ENCODE measurements at places on chromosomes 12 and 14.

GRCh38 chr12:13534645-13535398, 338.3 kb downstream of the EMP1 start:
- no peak for DNase-seq

GRCh38 chr12:101027816-101028215, 182.2 kb downstream of the SLC5A8 start:
- no peak for DNase-seq

DNA sequence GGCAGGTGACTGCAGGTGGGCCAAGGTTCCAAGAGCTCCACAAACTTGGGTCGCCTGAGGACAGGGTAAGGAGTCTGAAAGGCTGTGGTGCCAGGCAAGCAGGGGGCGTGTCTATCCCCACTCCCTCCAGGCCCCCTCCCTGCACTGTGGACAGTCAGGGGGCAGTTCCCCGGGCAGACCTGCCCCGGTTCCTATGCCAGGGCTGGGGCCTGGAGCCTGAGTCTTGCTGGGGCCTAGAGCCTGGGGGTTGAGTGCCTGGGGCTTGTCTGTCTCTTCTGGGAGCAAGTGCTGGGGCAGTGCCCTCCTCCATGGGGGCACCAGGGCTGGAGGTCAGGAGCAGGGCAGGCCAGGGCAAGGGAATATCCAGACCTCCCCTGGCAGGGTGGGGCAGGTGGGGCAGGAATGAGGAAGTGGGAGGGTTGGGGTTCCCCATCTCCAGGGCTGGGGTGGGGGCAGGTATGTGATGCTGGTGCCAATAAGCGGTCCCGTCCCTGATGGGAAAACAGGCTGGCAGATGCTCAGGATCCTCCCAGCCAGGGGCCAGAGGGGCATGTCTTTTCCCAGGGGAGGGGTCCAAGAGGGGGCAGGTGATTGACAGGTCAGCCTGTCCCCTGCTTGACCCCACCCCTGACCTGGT, 11.9 kb upstream of the TNFAIP2 start:
- DNase-seq = no peak

- no peak for DNase-seq
Observed at GRCh38 chr14:99513946-99514551, 32.8 kb downstream of the CCNK start.

GRCh38 chr12:13116259-13116658, 12.8 kb upstream of the GSG1 start:
- DNase-seq = no peak

DNA sequence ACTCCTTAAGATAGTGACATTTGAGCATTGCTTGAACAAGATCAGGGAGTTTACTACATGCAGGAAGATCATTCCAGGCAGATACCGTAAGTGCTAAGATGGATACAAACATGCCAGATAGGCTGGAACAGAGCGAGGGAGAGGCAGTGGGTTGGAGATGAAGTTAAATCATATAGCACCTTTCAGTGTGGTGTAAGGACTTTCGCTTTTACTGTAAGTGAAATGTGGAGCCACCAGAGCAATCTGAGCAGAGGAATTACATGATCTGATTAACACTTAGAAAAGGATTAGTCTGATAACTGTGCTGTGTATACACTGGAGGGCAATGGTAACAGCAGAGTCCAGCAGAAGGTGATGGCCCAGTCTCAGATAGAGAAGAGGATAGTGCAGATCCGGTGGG, 163.0 kb upstream of the SSTR1 start:
- DNase-seq = no peak

DNA sequence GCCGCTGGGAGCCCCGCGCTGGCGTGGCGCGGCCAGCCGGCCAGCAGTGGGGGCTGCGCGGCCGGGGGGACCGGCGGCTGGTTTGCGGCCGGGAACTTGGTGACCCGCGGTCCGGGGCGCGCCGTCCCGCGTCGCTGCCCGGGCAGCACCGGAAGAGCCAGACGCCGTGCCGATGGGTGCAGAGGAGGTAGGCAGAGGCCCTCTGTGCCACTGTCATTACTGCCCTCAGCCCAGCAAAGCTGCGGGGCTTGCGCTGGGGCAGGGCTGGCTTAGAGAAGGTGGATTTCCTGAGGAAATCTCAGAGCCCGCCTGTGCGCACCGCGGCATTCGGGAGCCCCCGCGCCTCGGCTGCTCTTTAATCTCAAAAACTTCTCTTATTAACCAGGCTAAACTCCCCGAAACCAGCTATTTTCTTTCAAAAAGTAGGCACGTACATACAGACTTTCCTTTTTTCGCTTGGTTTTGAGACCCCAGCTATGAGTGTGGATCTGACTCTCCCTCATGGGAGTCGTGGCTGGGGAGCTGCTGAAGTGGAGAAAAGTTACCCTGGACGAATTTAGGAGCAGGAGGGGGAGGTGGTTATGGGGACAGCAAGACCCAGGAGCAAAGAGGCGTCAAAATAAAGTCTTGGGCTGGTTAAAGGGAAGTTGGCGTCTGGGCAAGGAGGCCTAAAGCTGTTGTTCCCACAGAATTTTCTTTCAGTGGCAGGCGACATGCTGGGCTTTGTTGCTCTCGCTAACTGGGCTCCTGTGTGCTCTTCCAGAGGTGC, 802 bp downstream of the SUSD6 start:
- no peak for DNase-seq

- no peak for DNase-seq
Observed at GRCh38 chr12:109968032-109968420, 28.1 kb downstream of the GIT2 start.

DNA sequence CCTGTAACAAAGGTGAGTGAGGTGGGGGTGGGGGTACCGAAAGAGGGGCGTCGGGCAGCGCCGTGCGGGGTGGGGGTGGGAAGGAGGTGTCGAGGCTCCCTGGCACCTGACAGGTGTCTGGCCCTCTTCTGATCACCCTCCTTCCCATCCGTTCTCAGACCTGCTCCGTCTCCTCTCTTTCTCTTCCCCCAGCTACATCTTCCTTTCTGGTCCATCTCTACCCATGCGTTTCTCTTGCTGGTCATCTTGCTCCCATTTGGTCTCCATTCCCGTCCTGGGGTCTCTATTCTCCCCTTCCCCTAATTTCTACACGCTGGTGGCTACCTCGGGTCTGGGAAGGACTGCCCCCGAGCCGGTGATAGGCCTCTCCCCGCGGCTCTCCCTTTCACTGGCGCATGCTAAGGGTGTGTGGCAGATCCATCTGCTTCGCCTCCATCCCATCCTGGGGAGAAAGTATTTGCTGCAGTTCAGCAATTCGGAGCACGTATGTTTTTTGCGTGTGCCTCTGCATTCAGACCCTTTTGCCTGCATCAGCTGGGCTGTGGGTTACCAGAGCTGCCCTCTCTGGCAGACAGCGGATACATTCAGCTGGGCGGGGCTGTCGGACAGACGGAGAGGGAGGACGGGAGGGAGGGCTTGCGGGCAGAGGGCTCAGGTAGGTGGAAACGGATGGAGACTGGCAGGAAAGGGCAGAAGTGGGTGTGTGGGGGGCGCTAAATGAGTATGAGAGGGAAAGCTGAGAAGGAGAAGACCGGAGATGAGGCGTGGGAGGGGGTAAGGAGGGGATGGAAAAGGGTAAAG, 730 bp downstream of the CLSTN3 start:
- DNase-seq = no peak

- no peak for DNase-seq
Observed at GRCh38 chr14:69097974-69098373, 54.9 kb downstream of the DCAF5 start.

- DNase-seq = no peak
Observed at GRCh38 chr14:103453791-103454190, 68.6 kb downstream of the MARK3 start.

DNA sequence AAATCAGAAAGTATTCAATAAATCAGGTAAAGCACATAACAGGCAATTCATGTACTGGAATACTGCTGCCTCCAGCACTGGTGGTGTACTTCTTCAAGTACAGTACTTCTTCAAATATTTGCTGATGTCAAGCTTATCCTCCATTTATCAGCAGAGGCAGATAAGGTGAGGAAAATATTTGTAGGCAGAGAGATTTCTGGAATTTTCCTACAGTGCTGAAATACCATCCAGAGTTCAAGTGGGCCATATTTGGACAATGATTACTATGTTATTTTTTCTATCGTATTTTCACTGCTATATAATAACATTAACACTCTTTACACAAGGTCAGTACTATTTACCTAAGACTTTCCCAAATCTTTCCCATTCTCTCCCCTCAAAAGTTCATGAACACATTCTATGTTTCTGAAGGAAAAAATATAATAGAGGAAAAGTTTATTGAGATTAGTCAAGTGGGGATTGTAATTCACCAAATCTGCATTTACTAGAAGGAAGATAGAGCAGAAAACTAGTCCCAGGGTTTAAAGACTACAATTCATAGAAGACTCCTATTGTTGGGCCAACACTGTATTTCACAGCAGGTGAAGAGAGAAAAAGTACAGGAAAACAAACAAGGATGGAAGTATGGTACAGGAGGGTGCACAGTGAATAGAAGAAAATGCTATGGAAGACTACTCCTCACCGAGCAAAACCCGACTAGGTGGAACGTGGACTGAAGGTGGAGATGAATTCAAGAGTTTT, 141.1 kb downstream of the PAWR start:
- DNase-seq = no peak

GRCh38 chr14:100885196-100885595, 18.3 kb downstream of the RTL1 start:
- no peak for DNase-seq

DNA sequence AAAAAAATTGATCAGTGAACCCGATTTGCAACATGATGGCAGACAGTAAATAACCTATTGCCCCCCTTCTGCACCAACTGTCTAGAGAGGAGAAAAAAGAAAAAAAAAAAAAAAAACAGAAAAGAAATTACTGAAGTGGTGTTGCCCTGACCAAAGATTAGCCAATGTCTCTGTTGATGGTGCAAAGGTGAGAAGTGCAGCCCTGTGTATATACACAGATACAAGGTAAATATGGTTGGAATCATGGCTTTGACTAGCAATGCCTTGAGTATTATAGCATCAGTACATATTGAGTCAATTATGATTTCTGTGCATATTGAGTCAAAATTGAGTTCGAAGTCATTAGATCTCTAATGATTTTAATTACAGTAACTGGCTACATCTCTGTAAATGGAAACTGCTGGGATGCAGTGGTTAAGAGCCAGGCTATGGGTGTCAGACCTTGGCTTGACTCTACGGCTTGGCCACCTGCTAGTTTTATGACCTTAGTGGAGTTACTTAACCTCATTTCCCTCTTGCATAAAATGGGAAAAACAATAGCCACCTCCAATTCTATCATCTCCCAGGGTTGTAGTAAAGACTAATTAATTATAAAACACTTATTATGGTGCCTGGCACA, 51.0 kb downstream of the EGLN3 start:
- DNase-seq = no peak

- DNase-seq = no peak
Observed at GRCh38 chr12:13091832-13092231, 11.6 kb downstream of the GSG1 start.

DNA sequence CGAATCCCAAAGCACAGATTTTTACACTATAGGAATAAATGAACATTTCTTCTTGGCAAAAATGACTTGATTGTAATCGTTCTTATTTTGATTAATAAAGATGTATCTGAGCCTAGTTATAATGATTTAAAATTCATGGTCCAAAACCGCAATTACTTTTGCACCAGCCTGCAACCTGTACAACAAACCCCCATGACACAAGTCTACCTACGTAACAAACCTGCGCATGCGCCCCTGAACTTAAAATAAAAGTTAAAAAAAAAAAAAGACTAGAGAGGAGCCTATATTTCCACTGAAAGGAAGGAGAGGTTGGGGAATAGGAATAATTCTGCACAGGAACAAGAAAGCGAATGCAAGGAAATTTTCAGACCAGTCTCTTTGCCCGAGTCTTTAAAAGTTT, 145.2 kb downstream of the SCARB1 start:
- no peak for DNase-seq

DNA sequence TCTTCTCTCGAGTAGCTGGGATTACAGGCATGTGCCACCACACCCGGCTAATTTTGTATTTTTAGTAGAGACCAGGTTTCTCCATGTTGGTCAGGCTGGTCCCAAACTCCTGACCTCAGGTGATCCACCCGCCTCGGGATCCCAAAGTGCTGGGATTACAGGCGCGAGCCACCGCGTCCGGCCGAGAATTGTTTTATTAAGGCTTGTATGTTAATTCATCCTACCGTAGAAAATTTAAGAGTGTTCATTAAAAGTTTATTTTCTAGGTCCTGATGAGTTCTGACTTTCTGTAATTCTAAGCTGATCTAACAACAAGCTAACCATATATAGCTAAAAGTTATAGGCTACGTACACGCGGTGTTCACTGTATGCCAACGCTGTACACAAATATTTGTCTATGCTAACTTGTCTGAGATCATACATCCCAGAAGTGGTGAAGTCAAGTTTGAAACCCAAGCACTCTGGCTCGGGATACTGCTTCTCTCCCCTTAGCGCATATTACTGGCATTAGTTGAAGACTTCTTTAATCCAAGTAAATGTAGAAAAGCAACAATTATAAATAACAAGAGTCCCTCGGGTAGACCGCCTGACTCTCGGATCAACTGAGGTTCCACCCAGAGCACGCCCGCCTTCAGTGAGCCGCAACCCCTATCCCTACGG, 570 bp upstream of the MRPS35 start:
- no peak for DNase-seq

DNA sequence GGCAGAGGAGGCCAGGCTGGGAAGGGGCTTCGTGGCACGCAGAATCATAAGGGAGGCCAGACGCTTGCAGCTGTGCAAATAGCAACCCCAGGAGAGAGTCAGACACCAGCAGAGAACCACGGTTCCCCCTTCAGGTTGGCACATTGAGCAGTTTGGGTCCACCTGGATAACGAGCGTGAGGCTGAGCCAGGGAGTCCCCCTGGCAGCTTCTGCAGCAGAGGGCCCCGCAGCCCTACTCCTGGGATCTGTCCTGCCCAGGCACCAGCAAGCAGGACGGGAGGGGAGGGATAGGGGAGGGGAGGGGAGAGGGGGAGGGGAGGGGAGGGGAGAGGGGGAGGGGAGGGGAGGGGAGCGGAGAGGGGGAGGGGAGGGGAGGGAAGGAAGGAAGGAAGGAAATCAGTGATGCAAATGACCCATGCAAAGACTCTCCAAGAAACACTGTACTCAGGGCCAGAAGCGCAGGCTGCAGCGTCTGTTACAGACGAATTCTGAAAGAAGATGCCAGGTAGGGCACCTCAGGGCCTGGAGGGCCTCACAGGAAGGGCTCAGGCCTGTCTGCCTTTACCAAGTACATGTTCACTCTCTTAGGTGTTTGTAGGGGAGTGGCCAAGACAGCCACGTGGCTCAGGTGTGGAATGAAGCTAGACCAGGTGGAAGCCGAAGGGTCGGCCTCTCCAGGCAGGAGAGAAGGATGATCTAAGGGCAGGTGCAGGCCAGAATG, 32.3 kb upstream of the MMP17 start:
- no peak for DNase-seq
